Activated CD4-positive, CD25-positive, alpha-beta regulatory T cell (primary cell): ENCODE measurements at places on chromosomes 5 and 9.

DNA sequence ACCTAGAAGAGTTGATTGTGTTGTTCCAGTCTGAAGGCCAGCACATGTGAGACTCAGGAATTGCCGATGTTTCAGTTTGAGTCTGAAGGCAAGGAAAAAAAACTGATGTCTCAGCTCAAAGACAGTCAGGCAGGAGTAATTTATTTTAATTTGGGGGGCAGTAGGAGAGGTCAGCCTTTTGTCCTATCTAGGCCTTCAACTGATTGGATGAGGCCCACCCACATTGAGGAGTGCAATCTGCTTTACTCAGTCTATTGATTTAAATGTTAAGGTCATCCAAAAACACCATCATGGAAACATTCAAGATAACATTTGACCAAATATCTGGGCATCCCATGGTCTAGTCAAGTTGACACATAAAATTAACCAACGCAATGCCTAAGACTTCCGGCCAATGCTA is 288.9 kb downstream of the CDK5RAP2 start:
- no peak for DNase-seq

GRCh38 chr5:55538661-55539060 is 3.9 kb upstream of the PLPP1 start:
- DNase-seq: no peak

DNA sequence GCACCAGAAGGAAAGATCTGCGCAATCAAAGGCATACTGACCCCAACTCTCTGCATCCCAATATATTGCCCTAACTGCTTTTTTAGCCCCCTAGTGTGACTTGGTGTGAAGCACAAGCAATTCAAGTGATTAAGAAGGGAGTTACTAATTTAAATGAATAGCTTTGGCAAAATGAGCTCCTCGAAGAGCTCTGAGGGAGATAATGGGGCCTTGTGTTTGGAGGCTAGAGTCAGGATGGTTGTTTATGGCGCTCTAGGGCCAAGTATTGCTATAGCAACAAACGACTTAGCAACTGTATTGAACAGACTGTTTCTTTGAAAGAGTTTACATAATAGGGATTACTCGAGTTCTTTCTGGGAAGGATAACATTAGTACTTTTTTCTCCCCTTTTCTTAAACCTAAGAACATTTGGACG is 11.5 kb upstream of the C5orf58 start:
- DNase-seq: no peak

DNA sequence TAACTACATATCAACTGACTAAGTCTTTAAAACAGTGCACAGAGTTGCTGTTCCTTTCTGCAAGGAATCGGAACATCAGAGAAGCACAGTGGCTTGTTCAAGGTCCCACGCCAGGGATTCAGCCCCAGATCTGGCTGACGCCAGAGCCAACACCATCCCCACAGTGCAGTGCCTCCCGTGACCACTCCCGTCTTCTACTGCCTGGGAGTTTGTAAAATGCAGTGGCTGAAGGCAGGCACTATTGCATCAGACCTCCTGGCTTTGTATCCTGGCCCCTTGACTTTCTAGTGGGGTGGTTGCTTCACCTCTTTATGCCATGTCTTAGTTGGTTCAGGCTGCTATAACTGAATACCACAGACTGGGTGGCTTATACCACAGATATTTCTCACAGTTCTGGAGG is 131.0 kb downstream of the NSG2 start:
- DNase-seq: no peak

- DNase-seq: no peak
Observed at GRCh38 chr5:106262395-106262794, 1408.3 kb downstream of the EFNA5 start.

DNA sequence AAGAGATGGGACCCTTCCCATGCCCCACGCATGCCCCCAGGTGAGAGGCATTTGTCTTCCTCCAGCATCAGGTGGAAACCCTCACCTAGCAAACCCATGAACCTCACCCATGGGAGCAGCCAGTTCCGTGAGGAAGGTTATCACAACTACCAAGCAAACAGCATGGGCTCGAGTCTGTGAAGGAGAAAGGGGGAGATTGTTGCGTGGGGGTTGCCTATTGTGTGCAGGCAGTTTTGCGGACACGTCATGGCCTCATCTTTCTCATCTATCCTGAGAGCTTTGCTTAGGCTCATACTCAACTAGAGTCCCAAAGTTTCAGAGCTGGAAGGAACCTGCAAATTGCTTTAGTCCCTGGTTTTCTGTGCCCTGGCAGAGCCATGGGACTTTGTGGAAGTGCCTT is 73.6 kb upstream of the TGFBR1 start:
- no peak for DNase-seq

DNA sequence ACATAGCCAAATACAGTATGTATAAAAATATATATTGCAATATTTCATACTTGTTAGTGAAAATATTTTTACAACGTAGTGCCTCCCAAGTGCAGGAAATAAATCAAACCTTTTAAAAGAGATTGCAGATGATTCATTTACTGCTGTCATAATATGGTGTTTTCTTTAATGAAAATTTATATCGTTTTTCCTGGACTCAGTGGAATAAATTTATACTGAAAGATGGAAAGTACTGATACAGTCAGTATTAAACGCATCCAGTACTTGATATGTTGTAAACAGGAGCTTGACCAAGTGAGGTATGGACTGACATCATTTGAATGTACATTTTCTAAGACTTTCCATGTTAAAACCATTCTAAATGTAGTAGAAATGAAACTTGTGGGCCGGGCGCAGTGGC is 143.4 kb upstream of the ZNF608 start:
- DNase-seq: no peak

DNA sequence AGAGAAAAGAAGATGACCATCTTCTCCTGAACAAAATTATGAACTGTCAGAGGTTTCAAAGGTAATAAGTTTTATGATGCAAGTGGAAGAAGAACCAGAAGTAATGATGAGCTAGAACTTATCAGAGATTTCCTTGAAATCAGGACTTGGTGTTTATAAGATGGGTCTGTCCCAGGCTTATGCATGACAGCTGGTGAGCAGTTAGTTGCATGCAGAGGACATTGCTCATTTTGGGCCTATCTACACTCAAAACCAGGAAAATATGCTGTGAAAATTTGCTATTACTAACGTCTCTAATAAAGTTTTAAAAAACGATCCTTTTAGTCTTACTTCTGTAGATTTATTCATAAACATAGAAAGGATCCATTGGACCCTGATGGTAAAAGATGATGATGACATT is 6.6 kb upstream of the STC2 start:
- no peak for DNase-seq

DNA sequence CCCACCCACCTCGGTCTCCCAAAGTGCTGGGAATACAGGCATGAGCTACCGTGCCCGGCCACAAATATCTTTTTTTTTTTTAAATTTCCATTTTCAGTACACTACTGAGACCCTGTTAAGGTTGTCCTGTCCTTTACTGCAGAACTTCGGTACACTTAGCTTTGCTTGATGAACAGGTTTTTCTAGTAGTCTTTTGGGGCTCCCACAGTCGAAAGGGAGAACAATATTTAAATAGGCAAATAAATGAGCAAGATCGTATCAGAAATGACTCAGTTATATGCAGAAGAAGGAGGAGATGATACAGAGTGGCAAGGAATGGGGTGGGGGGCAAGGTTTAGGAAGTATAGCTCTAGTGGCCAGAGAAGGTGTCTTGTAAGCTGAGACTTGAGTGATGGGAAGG is 52.7 kb downstream of the MSX2 start:
- no peak for DNase-seq
